ENCODE measurements at places on chromosomes 4 and X.

DNA sequence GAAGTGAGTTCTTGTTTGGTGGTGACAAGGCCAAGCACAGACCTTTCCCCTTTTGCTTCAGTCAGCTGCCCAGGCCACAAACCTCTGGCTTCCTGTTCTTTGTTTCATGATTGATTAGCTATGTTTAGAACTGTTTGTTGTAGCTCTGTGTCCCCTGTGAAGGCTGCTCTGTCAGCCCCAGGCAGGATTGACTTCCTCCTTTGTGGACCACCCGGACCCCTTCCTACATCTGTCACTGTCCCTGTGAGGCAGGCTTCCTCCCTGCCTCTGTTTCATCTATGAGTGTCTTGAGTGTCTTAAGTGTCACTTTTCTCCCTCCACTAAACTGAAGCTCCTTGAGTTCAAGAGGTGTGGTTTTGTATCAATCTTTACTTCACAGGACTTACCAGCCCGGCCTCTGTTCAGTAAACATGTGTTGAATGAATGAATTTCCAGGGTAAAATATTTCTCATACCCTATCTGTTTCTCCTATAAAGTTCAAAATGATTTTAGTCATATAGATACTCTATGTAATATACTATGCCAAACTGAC, 83.5 kb downstream of the ZNF674 start:
- DNase-seq, result no peak

- DNase-seq, result no peak
Measured at GRCh38 chr4:55500072-55500471, 46.6 kb downstream of the CLOCK start.

- no peak for DNase-seq
Measured at GRCh38 chr4:154307451-154307850, 184.1 kb downstream of the DCHS2 start.

DNA sequence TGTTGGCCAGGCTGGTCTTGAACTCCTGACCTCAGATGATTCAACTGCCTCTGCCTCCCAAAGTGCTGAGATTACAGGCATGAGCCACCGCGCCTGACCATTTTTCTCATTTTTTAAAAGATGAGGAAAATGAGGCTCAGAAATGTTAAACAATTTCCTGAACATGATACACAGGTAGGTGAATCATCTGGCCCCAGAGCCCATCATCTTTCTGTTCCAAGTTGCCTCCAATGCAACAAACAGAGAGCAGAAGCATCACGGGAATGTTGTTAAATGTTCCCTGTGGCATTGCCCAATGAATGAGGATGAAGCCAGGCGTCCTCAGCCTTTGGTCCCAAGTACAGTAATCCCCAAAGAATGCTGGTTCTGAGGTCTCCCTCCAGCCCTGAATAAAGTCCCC, 31.3 kb upstream of the ANXA5 start:
- no peak for DNase-seq

- DNase-seq, result no peak
Measured at GRCh38 chr4:52370576-52370975, 288.5 kb downstream of the USP46 start.

- no peak for DNase-seq
Measured at GRCh38 chr4:56692576-56692975, 11.5 kb upstream of the HOPX start.

- no peak for DNase-seq
Measured at GRCh38 chr4:13294961-13295605, 189.1 kb downstream of the RAB28 start.

- peak; percentile 41 for DNase-seq
Measured at GRCh38 chr4:186104114-186104889, at the start of gene FAM149A. TSS of gene FAM149A (plus strand) at chr4:186104704.

- DNase-seq, result no peak
Measured at GRCh38 chr4:169724260-169724659, 33.5 kb downstream of the HPF1 start.

DNA sequence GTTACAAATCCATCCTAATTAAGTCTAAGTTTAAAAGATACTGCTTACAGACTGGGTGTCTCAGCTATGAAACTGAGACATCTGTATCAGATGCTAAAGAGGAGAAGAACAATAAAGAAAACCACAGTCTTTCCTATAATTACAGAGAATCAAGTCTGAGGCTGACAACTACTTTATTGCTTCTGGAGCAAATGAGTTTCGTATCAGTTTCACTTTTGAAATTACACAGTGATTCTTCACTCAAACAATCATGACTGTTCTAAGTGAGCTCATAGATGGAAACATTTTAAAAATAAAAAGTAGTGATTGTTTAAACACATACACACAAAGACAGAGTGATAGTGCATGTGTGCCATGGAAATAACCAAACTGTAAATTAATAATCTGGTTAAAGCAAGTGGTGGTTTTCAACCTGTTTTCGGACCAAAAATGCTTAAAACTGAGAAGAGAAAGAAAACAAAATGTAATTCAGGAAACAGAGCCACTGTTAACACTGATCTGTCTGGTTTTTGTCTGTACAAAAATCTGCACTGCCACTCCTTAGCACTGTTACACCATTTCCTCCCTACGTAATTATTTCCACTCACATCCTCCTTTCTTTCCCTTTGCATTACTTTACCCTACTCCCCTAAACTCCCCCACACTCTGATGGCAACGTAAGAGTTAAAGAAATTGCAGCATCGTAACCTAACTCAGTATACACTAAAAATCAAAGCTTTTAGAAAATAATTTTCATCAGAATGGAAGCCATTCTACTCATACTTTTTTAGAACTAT, 12.5 kb downstream of the RFC1 start:
- DNase-seq, result no peak

DNA sequence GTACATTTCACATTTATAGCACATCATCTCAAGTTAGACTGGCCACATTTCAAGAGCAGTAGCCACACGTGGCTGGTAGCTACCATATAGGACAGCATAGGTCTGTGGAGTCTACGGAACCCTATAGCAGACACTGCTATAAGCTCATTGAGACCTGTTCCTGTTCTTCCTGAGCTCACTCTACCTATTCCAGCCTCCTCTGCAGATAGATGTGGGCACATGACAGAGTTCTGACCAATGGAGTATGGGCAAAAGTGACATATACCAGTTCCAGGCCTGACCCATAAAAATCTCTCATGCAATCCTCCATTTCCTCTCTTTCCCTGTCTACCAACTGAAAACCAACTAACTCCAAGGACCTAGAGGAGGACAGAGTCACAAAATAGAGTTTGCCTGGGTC, 3.5 kb upstream of the HDAC6 start:
- DNase-seq, result no peak

GRCh38 chr4:3184725-3185124, 64.2 kb upstream of the MSANTD1 start:
- no peak for DNase-seq

- no peak for DNase-seq
Measured at GRCh38 chrX:53230116-53230515, 5.1 kb upstream of the KDM5C start.

DNA sequence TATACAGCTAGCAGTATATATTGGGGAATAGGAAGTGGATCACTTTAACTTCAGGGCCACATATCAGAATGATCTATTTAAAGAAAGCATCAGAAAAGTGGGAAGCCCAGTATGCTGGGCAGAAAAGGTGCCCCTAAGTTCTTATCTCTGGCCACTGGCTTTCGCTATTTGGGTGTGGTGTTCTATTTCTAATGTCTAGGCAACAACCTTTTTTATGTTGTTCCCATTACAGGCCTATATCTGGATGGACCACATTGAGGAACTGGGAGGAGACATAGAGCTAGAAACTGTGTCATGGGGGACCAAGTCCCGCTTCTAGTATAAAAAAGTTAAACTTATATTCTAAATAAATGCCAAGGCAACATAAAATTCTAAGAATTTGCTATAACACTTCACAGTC, 935.6 kb downstream of the PDHA2 start:
- DNase-seq, result no peak

GRCh38 chr4:54233277-54233696, 4.2 kb downstream of the PDGFRA start:
- peak; percentile 40 for DNase-seq

- DNase-seq, result peak; percentile 36
Measured at GRCh38 chrX:15143050-15143824, 126.6 kb downstream of the ASB9 start.

- no peak for DNase-seq
Measured at GRCh38 chr4:4914059-4914820, 54.8 kb downstream of the MSX1 start.

GRCh38 chr4:175054980-175055379, 136.8 kb downstream of the ADAM29 start:
- DNase-seq, result no peak

DNA sequence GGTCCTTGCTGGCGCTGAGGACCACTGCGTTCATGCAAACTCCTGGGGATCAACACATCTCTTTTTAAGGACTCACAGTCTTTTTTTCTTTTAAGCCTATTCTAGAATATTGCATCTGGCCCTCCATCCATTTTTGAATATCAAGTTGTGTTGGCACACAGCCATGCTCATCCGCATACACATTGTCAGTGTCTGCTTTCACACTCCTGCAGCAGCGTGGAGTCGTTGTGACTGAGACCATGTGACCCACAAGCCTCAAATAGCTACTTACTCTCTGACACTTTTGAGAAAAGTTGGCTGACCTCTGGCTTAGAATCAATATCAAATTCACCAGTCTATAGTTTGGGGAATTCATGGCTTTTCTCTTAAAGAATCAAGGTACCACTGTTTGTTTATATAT, 191.8 kb upstream of the S100G start:
- DNase-seq, result no peak

- DNase-seq, result no peak
Measured at GRCh38 chr4:80422727-80423404, 87.3 kb downstream of the CFAP299 start.

GRCh38 chrX:143296521-143296920, 220.8 kb downstream of the SPANXN3 start:
- no peak for DNase-seq

GRCh38 chr4:180380733-180381132, 1862.5 kb upstream of the TENM3 start:
- no peak for DNase-seq

- DNase-seq, result no peak
Measured at GRCh38 chrX:65575022-65575421, 40.4 kb upstream of the LAS1L start.

- no peak for DNase-seq
Measured at GRCh38 chrX:109873574-109873973, 129.3 kb upstream of the TMEM164 start.

DNA sequence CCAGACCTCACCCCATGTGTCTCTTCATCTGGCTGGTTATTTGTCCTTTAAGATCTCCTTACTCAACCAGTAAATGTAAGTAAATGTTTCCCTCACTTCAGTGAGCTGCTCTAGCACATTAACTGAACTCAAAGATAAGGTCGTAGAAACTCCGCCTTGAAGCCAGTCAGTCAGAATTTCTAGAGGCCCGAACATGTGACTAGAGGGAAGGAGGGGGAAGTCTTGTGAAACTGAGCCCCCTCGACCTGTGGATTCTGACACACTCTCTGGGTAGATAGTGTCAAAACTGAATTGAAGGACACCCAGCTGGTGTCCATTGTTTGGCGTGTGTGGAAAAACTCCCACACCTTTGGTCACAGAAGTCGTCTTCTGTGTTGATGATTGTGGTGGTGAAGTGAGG, 933.9 kb downstream of the ADGRL3 start:
- no peak for DNase-seq

- no peak for DNase-seq
Measured at GRCh38 chrX:120290107-120290506, 21.2 kb downstream of the TMEM255A start.

GRCh38 chr4:189765301-189765700, 175.4 kb upstream of the FRG1 start:
- DNase-seq, result no peak

GRCh38 chrX:67004451-67004850, 365.6 kb upstream of the EDA2R start:
- no peak for DNase-seq

DNA sequence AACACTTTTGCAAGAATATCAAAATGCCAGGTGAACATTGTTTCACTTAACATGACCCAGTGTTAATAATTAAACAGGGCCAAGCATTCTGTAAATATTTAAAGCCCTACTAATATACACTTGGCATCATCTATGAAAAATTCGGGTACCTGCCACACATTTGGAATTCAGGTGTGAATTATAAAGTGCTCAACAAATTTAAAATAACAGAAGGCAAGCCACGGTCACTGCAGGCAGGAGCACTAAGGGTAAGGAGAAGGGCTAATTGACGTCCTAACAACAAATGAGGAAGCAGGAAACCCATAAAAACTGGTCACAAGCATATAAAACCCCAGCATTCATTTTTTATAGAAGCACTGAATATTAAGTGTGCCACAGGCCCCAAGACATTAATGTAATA, 43.8 kb upstream of the CPEB2 start:
- no peak for DNase-seq

GRCh38 chrX:154719132-154719675, 31.7 kb downstream of the GAB3 start:
- peak; percentile 18 for DNase-seq

DNA sequence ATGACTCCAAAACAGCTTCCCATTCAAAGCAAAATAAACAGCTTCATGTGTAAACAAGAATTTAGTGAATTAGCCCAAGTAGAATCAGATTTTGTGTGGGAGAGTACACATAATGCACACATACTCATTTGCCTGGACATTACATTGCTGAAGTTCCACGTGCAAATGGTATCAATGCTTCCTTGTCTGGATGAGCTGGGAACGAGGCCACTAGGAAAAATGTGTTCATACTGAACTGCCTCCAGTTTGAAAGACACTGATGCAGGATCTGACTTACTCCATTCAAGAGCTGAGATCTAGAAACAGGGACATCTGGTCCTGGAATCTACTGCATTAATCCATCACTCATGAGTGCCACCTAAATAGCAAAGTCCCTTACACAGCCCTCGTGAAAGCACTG, 228.0 kb downstream of the APBB2 start:
- no peak for DNase-seq

DNA sequence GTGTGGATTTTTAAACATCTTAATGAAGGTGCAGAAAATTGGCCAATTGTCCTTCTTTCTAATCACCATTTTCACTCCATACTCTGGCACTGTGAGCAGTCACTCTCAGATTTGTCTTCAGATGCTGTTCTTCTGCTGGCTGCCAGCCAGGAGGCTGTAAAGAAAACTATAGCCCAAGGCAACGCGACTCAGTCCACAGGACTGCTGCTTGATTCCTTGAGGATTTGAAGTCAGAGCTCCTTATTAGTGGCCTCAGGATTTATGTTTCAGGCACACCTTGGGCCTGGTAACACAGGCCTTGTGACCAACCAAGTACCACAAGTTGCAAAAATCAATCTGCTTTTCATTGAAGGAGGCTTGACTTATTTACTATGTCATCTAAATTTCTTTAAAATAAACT, 342.6 kb downstream of the GPM6A start:
- DNase-seq, result no peak

DNA sequence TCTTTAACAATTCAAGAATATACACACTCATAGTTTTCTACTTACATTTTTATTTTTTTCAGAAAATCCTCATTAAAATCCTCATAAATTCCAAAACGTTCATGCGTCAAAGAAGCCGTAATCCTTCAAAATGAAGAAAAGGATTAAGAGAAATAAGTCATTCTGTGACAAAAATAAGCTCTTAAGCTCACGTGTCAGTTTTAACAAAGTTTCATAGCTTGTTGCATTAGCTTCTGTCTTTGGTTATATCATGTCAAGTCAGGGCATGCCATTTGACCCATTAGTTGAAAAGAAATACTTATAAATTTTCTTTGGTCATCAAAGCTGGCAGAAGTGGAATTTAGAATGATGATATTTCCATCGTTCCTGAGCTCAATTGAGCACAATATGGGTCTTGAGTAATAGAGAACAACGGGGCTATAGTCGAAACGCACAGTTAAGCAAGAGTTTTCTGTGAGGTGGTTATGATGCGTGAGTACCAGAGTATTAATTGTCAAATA, 185.2 kb upstream of the CTSO start:
- no peak for DNase-seq

GRCh38 chr4:173498023-173498422, 32.0 kb downstream of the HAND2 start:
- DNase-seq, result no peak

- no peak for DNase-seq
Measured at GRCh38 chrX:73916931-73917667, 354.1 kb downstream of the CHIC1 start.

Data from stimulated activated CD4-positive, alpha-beta T cell treated with anti-CD3 and anti-CD28 coated beads, TNF-alpha, amount 100 ng/mL, for 1 hour (primary cell).